ENCODE measurements at places on chromosomes 2 and 18. TPM values are rescaled to one million over a fixed set of nuclear protein-coding genes. Genes with fewer than 3 reads are reported as not detected.

- DNase-seq = no peak
Observed at GRCh38 chr2:83368916-83369315, 1090.2 kb downstream of the SUCLG1 start.

DNA sequence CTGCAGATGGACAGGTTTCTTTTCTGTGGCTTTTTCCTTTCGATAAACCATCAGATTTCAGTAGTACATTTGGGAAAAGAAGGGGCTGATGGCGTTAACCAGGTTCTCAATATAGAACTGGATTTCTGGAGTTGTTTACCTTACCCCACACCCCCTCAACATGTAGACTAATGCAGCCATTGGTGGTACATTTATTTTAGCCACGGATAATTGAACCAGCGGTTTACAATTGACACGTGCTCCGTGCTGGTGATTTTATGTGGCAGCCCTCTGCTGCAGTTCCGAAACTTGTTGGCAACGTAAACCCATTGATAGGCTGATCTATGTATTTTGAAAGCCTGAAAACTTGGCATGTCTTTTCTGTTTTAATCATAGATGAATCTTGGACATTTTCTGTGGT, 5.4 kb downstream of the SOX11 start:
- DNase-seq = no peak

DNA sequence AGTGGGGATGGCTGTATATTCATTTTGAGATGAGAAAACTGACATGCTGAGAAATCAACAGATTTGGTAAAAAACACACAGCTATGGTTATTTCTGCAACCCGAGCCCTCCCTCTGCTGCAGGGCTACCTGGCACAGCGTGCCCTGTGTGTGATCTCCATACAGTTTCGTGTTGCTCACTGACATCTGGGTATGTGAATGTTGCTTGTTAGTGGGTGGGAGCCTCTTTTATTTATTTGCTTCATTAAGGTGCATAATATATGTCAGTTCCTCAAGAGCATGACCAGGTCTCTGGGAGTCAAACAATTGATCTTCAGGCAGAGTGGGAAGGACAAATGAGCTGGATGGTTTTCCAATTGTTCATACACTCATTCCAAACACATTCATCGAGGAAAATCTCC, 139.1 kb upstream of the FHL2 start:
- no peak for DNase-seq

PDE1A gene
- total RNA-seq = 11.4 TPM

Measured in Right ventricle myocardium superior (tissue), 1 donor.